ENCODE measurements at places on chromosomes 11 and 22. TPM values are rescaled to one million over a fixed set of nuclear protein-coding genes. Genes with fewer than 3 reads are reported as not detected.

TMEM135 gene
- 18.4 TPM for total RNA-seq

MS4A8 gene
- not detected for total RNA-seq

C1QTNF5 gene
- 18.4 TPM for total RNA-seq

OR52N4 gene
- total RNA-seq = not detected

RASL10A gene
- not detected for total RNA-seq

OR4C6 gene
- not detected for total RNA-seq

CDKN1C gene
- total RNA-seq = 4.8 TPM

Measured in smooth muscle cell of the umbilical artery (primary cell).